ENCODE measurements at places on chromosomes 2 and 18.

DNA sequence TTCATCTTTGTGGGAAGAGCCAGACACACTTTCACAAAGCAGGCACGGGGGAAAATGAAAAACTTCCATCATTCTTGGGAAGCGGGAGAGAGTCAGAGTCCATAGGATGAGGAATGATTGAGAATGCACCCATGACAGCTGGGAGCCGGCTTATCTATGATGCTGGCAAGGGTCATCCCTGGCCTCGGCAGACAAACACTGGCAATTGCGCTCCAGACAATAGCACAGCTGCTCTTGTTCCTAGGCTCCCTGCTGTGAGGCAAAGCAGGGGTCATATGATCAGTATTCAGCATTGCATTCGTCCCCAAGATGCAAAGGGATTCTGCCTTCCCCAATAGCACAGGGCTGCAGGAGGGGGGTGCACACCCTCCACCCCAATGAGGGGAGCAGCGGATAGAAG is 33.0 kb downstream of the CYRIA start:
- peak; percentile 46 for DNase-seq

- DNase-seq, result no peak
Measured at GRCh38 chr2:239576784-239577685, 176.2 kb upstream of the HDAC4 start.

GRCh38 chr2:118269408-118270051 is 181.3 kb downstream of the INSIG2 start:
- DNase-seq, result no peak

- DNase-seq, result no peak
Measured at GRCh38 chr2:143603846-143604565, 474.8 kb downstream of the ARHGAP15 start.

DNA sequence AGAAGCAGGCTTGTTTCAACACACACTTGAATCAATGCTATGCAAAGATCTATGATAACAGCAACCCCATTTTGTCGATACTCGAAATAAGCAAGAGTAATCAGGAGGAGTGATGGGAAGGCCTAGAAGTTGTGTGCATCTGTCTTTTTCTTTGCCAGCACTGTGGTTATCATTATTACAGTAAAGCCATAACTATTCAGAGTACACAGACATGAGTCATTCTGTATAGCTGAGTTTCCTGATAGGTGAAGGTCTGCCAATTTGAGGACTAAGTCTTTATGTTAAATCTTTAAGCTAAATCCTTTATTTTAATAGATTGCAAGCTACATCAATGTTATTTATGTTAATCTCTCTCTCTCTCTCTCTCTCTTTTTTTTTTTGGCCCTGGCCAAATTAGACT is 1344.4 kb upstream of the CELF4 start:
- peak; percentile 4 for DNase-seq

GRCh38 chr2:8627692-8628085 is 54.2 kb upstream of the ID2 start:
- DNase-seq, result no peak

DNA sequence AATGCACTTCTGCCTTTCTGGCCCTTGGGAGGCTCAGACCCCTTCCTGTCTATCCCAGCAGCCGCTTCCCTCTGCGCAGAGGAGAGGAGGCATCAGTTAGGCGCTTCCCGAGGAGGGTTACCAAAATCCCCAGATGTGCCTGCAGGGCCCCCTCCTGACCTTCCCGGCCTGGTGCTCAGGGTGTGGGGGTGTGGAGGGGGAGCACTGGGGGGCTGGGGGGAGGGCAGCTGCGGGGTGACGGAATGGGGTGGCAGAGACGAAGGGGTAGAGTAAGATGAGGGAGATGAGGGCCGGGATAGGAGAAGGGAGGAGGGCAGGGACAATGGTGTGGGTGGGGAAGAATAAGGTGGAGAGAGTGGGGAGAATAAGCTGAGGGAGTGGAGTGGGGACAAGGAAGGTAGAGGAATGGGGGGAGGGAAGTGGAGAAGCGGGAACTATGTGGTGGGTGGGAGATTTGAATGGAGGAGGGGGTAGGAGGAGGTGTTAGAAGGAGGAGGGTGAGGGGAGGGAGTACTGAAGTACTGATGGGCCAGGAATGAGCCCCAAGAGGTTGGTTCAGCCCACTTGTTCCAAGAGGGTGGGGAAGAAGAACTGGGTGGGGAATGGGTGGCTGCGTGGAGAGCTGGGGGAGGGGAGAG is 6.5 kb upstream of the ZAP70 start:
- DNase-seq, result no peak

DNA sequence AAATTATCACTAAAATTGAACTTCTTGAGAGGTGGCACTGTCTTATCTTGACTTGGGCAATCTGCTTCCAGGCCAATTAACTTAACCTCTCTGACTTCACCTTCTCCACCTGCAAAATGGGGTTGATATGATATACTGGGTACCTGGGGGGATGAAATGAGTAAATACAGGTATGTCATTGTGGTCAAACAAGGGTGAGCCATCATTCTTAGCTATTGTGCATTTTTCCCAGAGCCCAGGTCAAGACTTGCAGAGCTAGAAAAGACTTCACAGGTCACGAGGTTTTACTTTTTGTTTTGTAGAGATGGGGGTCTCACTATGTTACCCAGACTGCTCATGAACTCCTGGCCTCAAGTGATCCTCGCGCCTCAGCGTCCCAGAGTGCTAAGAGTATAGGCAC is 145.0 kb downstream of the PRKCE start:
- no peak for DNase-seq

GRCh38 chr2:949384-950079 is 1.1 kb upstream of the SNTG2 start:
- DNase-seq, result no peak

DNA sequence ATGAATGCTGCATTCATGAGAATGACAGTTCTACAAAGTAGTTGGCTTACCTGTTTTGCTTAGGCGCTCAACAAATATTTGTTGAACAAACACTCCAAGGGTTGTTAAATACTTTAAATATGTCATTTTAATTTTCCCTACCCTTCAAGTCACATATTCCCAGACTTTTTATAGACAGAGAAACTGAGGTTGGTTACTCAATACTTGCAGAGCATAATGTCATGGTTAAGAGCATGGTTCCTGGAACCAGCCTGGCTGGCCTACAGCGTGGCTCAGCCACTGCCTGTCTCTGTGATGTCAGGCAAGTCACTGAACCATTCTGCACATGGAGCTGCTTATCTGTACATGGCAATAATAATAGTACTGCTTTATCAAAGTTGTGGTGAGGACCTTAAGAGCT is 120.0 kb upstream of the STK17B start:
- DNase-seq, result no peak

DNA sequence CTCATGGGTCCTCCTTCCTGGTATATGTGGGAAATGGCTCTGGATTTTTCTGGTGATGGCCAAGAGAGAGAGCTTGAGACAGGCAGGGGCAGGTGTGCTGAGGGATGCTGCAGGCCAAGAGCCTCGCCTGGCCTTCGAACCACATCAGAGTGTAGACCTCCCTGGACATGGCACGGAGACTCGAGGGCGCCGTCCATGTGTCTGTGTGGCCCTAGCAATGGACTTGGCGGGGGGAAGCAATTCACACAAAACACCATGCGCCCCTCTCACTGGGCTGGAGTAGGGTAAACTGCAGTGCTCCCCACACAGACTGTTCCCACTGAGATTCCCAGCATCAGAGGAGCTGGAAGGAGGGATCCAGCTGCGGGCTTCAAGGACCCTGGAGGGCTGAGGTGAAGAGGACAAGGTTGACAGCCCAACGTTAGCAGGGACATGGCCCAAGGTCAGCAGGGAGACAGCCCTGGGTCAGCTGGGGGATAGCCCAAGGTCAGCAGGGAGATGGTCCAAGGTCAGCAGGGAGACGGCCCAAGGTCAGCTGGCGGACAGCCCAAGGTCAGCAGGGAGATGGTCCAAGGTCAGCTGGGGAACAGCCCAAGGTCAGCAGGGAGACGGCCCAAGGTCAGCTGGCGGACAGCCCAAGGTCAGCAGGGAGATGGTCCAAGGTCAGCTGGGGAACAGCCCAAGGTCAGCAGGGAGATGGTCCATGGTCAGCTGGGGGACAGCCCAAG is 75.4 kb upstream of the HDAC4 start:
- DNase-seq, result no peak

DNA sequence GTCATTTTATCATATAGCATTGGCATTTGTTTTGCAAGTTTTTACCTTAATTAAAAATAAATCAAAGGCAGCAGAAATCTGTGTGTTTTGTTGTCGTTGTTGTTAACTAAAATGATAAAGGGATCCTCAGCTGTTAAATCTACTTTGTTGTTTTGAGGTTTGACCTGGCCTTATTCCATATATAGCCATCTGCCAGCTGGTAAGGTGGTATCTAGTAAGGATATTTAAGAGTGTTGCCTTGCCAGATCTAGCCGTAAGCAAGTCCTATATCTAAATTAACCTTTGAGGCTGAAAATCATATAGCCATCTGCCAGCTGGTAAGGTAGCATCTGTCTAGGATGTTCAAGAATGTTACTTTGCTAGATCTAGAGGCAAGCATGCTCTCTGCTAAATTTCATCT is 56.6 kb downstream of the BMPR2 start:
- no peak for DNase-seq

DNA sequence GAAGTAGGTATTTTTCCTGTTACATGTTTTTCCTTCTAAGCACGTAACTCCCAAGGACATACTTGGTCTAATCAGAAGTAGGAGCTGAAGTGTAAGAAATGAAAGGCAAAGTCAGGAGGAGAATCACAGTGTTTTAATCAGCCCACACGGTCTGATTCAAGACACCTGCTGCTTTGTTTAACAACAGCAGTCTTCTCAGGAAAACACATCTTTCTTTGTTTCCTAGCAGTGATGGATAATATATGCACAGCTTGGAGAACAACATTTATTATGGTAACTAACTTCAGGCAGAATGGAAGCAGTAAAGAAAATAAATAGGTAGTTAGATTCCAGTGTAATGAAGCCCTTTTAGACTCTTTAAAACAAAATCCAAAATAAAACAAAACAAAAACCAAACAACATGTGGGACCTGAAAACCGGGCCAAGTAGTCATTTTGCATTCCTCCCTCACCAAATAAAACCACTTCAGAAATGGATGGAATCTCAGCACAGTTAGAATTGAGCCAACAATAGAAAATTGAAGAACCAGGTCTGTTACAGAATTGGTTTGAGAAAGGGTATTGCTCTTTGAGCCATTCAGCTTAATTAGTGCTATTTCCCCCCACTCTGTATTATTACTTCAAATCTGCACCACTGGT is 61.1 kb upstream of the UGP2 start:
- DNase-seq, result peak; percentile 24

DNA sequence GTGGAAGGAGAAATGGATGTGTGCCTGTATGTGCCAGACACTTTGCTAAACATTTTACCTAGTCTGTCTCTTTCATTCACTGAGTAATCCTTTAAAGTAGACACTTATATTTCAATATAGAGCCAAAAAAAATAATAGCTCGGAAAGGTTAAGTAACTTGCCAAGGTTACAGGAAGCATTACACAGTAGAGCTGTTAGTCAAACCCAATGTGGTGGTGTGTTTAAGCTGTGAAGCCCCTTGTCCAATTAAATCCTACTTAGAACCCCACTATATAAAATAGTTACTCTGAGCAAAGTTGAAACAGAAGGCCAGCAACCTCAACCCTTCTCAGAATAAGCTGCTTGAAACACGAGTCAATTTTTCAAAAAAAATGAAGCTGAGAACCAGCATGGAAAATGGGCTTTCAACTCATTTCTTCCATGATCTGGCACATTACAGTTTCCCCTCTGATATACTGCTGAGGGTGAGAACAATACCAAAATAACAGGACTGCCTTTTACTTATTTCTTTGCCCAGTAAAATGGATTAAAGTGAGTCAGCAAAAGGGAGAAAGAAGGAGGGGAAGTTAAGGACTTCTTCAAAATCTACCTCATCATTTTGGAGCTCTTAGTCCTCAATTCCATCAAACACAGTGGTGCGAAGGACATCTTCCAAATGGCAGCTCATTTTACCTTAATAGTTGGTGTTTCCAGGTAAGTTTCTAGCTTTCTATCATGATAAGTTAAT is 7.9 kb downstream of the RDH14 start:
- peak; percentile 60 for DNase-seq

DNA sequence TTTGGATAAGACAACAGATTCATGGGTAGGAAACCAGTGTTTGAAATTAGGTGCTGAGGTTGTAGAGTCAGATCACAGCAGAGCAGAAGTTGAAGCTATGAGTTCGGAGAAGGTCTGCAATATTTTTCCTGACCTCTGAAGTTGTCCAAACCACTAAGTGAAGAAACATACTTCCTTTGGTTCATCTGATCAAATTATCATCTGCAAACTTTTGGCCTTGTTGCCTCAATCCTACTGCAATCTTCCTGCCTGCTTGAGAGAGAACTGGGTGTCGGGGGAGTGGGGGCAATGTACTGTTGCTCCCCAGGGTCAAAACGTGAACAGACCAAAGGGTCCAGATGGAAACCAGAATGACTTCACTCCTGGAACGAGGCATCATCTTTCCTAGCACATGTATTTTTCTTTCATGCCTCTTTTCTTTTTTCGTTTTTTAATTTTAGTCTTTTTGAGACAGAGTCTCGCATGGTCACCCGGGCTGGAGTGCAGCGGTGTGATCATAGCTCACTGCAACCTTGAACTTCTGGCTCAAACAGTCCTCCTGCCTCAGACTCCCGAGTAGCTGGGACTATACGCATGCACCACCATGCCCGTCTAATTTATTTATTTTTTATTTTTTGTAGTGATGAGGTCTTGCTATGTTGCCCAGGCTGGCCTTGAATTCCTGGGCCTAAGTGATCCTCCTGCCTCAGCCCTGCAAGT is 42.7 kb downstream of the RAB31 start:
- DNase-seq, result peak; percentile 57

- DNase-seq, result no peak
Measured at GRCh38 chr18:11412811-11413210, 196.6 kb upstream of the SLC35G4 start.

GRCh38 chr2:208101716-208102631 is 22.4 kb downstream of the CRYGD start:
- DNase-seq, result peak; percentile 68

DNA sequence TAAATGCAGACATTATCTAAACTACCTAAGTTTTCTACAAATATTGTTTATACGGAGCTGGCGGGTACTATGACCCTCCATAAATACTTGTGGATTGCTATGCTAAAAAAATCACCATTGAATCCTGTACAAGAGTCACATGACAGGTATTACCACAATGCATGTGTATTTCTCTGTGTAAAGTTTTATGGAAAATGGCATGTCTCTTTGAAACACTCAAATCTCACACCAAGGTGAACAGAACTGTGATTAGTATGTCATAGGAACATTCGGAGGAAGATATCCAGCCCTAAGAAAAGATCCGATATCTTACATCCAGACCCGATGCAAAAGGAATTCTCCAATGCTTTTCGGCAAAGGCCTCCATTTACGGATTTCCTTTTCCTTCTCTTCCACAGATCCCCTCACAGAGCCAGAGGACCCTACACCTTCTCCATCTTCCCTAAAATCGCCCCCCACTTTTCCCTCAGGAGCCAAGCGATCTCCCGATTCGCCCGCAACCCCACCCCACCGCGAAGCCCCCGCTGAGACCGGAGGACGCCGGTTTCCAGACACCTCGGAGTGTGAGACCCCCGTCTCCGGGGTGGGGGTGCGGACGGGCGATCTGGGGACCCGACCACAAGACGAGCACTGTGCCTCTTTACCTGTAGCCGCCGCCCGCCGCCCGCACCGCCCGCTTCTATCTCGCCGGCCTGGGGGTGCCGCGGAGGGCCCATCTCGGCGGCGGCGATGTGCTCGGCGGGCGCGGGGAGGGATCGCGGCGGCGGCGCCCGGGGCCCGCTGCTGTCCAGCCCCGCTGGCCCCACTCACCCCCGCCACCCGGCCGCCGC is 1.2 kb downstream of the SAP130 start:
- peak; percentile 26 for DNase-seq

All from choroid plexus epithelial cell (primary cell).